Stimulated activated CD4-positive, alpha-beta T cell treated with anti-CD3 and anti-CD28 coated beads, Interleukin-2, amount 100 ng/mL, for 48 hours (primary cell): ENCODE measurements at places on chromosomes 3 and 15.

DNA sequence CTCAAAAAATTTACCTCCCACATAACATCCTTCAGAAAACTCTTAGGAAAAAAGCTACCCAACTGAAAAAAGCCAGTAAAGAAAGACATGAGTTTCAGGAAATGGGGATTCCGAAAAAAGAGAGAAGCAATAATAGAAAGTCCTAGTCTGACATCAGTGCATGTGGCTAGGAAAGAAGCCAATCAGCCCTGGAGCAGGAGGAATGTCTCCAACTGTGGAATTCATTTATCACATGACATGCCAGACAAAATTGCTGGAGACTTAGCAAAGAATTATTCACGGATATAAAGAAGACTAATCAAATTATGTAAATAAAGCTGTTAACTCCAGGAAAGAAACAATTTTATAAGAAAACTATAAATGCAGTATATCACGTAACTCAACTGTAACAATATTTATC lies 258.9 kb upstream of the RARB start:
- DNase-seq: no peak

DNA sequence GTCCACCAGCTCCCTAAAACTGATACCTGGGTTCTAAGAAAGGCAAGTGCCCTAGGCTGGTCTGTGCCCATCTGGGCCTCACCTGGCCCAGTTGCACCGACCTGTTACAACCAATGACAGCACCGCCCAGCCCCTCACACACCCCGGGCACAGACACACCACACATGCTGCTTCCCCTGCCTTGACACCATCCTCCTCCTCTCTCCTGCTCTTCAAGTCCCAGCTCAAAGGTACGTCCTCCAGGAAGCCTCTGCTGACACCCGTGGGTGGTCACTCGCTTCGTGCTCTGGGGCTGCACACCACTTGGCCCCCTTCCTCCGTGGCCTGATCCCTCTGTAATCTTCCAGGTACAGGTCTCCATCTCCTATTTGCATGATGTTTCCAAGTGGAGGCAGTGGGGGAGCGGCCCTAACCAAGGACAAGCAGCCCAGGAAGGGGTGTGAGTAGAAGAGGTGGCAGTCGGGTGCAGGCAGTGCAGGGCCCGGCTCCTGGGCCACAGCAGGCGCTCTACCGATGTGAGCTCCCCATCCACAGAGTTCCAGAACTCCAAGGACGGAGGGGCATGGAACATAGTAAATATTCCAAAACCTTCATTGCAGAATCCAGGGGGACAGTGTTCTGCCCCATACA lies 144.6 kb downstream of the NUP210 start:
- no peak for DNase-seq

GRCh38 chr3:116005404-116005803 lies 382.1 kb downstream of the GAP43 start:
- DNase-seq: no peak

DNA sequence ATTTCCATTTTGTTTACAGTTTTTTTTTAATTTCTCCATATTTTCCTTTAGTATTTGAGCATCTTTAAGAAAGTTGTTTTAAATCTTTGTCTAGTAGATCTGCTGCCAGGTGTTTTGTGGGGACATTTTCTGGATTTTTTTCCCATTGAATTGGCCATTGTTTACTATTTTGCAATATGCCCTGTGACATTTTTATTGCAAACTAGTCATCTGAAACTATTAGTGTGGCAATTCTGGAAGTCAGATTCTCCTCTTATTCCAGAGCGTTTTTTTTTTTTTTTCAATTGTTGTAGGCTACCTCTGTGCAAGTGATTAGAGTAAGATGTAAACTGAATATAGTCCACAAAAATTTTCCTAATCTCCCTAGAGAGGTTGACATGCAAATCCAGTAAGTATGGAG lies 334.2 kb downstream of the PYDC2 start:
- DNase-seq: no peak

DNA sequence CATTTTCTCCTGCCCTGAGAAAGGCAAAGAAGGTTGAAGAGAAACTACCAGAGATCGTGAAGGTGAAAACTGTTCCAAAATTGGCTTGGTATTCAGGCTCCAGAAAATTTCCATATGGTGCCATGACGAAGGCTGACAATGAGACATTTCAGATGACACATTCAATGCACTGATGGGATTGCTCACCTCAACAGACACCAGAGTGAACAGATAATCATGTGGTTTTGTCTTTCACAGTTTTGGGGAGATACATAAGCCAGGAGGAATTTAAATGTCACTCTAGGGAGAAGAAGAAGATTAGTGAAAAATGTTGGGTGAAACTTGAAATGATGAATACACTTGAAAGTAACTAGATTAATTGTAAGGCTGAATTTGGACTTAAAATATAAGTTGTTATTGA lies 339.7 kb upstream of the EPHA3 start:
- no peak for DNase-seq

- DNase-seq: no peak
Measured at GRCh38 chr3:179921500-179921899, 115.2 kb downstream of the PEX5L start.
